ENCODE measurements at places on chromosomes 11 and 22.
A peak's percentile ranks its signal among the peaks of the same experiment; 100 is the strongest.

GRCh38 chr11:7032692-7033091 is 12.4 kb downstream of the NLRP14 start:
- DNase-seq: no peak

DNA sequence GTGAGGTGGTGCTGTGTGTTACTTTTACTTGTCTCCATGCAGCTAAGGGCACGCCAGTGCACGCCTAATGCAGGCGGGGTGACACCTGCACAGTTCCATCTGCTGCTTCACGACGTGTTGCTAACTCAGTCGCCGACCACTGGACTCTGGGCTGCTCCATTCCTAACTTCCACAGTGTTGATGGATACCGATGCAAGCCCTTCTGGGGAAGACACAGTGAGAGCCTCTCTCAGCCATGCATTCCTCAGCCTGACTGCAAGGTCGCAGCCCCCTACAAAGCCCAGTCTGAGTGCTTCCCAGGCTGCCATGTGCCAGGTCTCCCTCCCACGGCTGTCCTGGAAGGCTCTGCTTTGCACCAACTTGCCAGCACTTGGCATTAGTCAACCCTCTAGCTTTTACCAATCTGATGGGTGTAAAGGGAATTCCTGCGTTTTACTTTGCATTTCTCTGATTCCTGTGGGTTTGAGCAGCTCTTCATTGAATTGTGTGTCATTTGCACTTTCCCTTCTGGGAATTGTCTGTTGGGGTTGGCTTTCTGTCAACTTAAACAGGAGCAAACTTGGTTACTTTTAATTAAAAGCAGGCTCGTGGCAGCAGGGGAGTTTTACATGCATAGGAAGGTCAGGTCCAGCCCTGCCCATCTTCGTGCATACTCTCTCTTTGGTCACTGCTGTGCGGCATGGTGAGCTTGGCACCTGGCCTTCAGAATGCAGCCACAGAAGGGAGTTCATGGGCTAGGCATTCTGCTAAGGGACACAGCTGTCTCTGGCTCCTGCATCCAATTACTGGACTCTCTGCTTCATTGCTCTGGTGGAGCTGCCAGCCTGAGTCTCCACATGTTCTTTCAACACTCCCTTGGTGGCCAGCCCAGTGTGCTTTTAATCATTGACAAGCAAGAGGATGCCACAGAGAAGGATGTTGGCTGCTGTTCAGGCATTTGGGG is 34.6 kb upstream of the SHANK2 start:
- no peak for DNase-seq

DNA sequence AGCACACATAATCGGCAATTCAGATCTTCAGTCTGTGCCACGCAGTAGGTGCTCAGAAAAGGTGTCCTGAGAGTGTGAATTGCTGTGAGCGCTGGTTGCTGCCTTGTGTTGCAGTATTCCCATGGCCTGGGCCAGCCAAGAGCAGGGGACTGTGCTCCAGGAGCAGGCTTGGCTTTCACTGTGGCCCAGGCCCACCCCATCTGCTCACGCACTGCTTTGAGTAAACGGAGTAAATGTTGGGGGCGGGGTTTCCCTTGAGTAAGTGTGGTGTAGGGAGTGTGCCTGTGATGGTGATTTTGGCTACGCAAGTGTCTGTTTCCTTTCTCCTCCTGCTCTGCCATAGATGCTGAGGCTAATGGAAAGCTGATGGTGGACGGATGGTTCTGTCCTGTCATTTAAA is 2.3 kb downstream of the CTTN start:
- no peak for DNase-seq

- DNase-seq: no peak
Observed at GRCh38 chr22:24593836-24594568, 1.1 kb upstream of the LRRC75B start.

GRCh38 chr11:64241241-64241490 is 271 bp downstream of the FKBP2 start:
- peak; percentile 85 for DNase-seq

Measured in iPS-NIHi11 (cell line).